ENCODE measurements at places on chromosomes 4 and X. TPM values are rescaled to one million over a fixed set of nuclear protein-coding genes. Genes with fewer than 3 reads are reported as not detected.

Gene STARD8
- total RNA-seq = 1.7 TPM

Gene RNF150
- 0.20 TPM for total RNA-seq

Gene FHDC1
- 0.64 TPM for total RNA-seq

Gene PABPC4L
- 0.05 TPM for total RNA-seq

Gene EDA
- 0.42 TPM for total RNA-seq

Gene MMRN1
- total RNA-seq = not detected

Gene SMIM10L2A
- 0.11 TPM for total RNA-seq

Gene ZBTB33
- total RNA-seq = 11.4 TPM

Gene PRRG3
- not detected for total RNA-seq

Gene EXOC1L
- not detected for total RNA-seq

Gene ZDHHC15
- total RNA-seq = not detected

Gene VBP1
- total RNA-seq = 47.0 TPM

Gene WNK3
- 0.01 TPM for total RNA-seq

Gene UBA6
- total RNA-seq = 17.2 TPM

Gene ZFYVE28
- total RNA-seq = 2.8 TPM

Gene PDK3
- total RNA-seq = 4.7 TPM

Gene SLC34A2
- 0.06 TPM for total RNA-seq

Gene TMEM47
- total RNA-seq = 1.2 TPM

Gene AMOT
- total RNA-seq = not detected

Gene ARMCX1
- total RNA-seq = 0.34 TPM

Gene UGT2B17
- total RNA-seq = not detected

Measured in A549 treated with Mapracorat at 1 μM for 4 hours (cell line).